SJSA1 (cell line): ENCODE measurements at places on chromosomes 7 and 10. TPM values are rescaled to one million over a fixed set of nuclear protein-coding genes. Genes with fewer than 3 reads are reported as not detected.

Gene HECW1
- total RNA-seq: 19.1 TPM in 2 replicates

Gene OSBPL3
- total RNA-seq: 11.3 and 13.6 TPM in 2 replicates

Gene TRIM50
- total RNA-seq: not detected in 2 replicates

Gene PSPH
- 38.5 and 41.0 TPM in 2 replicates for total RNA-seq

DNA sequence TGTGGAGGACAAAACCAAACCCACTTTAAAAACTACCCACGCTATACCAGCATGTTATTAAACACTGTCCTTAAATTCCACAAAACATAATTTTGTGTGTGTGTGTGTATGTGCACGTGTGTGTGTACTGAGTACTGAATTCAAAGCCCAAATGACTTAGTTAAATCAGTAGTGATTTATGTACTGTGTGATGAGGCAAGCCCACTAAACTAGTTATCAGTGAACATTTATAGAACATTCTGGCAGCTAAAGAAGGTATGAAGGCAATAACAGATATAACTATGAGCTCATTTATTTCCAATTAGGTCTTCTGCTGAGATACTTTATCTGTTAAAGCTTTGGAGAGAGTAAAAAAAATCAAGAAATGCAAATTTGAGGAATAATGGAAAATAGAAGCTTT lies 115.1 kb downstream of the CPED1 start:
- no peaks in the 10 kb centered on the region for H3K27me3 ChIP-seq
- no peak overlapping the region for H3K4me3 ChIP-seq
- no peaks in the 10 kb centered on the region for H3K4me1 ChIP-seq
- DNase-seq: no peak
- no peak overlapping the region for H3K27ac ChIP-seq
- peaks cover 15% of the 10 kb centered on the region for H3K36me3 ChIP-seq

DNA sequence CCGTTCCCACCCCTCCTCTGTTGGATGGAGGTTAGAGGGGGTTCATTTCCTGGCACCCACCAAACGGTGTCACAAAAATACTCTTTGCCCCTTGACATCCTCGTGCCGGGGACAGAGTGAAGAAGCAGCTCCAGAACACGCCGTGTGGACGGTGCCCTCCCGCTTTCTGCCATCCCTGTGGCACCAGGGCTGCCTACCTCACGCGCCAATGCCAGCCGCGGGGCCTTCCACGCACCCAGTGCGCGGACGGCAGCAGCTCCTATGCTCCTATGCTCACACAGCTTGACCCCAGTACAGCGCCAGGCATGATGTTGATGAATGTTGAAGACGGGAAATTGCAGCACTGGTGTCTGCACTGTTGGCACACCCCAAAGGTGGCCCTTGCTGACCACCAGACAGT lies 507.2 kb upstream of the FOXK1 start:
- no peak overlapping the region for H3K4me3 ChIP-seq
- DNase-seq: no peak
- H3K4me1 ChIP-seq: no peaks in the 10 kb centered on the region

DNA sequence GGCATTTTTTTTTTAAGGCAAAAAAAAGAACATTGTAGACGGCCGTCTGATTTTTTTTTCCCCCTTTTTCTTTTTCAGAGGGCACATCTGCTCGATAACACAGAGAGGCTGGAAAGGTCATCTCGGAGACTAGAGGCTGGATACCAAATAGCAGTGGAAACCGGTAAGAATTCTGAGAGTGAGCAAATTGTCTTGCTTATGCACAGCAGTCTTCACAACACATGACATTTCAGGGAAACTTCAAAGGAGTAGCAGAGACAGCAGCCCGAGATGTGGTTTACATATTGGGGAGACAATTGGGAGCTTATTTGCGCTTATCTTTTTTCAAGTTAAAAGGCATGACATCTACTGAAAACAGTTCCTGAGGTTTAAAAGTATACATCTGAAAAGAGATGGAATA lies 91.2 kb downstream of the VTI1A start:
- no peaks in the 10 kb centered on the region for H3K27me3 ChIP-seq
- DNase-seq: no peak
- H3K27ac ChIP-seq: no peak overlapping the region
- no peak overlapping the region for H3K4me3 ChIP-seq

DNA sequence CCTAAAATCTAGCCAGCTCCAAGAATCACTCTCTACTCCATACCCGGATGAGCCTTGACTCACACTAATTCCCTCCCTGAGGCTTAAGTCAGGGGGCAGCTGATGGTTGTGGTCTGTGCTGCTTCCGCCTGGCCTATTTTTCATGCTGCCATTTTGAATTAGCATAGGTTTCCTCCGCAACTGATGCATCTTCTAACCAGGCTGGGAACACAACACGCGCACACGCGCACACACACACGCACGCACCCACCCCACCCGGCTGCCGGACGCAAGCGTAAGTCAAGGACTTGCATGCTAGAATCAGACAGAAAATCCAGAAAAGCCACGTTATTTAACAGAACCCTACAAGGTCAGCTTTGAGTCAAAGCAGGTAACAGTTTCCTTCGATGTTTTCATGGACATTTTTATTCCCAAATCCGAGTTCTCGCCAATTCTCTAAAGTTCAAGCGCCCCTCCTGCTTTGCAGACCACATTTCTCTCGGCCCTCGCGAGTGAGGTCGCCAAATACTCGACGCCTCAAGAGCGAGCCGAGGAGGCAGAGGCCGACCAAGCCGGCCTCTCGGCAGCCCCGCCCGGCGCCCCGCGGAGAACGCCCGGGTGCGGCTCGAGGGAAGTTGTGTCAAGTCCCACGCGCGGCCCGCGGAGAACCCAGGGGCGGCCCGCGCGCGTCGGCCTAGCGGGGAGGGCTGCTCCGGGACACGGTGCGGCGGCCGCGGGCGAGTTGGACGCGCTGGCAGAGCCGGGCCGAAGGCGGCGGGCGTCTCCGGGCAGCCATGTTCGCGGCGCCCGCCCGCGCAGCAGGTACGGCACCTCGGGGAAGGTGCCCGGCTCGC lies 961 bp downstream of the SCRN1 start:
- H3K36me3 ChIP-seq: peaks cover 12% of the 10 kb centered on the region
- DNase-seq: no peak
- peak overlapping the region; percentile 95 for H3K4me3 ChIP-seq
- H3K27ac ChIP-seq: peak overlapping the region; percentile 92
- peaks cover 33% of the 10 kb centered on the region for H3K4me1 ChIP-seq

GRCh38 chr10:36455526-36456133 lies 669.8 kb upstream of the ANKRD30A start:
- H3K4me3 ChIP-seq: no peak overlapping the region
- H3K27ac ChIP-seq: no peak overlapping the region
- no peak for DNase-seq

DNA sequence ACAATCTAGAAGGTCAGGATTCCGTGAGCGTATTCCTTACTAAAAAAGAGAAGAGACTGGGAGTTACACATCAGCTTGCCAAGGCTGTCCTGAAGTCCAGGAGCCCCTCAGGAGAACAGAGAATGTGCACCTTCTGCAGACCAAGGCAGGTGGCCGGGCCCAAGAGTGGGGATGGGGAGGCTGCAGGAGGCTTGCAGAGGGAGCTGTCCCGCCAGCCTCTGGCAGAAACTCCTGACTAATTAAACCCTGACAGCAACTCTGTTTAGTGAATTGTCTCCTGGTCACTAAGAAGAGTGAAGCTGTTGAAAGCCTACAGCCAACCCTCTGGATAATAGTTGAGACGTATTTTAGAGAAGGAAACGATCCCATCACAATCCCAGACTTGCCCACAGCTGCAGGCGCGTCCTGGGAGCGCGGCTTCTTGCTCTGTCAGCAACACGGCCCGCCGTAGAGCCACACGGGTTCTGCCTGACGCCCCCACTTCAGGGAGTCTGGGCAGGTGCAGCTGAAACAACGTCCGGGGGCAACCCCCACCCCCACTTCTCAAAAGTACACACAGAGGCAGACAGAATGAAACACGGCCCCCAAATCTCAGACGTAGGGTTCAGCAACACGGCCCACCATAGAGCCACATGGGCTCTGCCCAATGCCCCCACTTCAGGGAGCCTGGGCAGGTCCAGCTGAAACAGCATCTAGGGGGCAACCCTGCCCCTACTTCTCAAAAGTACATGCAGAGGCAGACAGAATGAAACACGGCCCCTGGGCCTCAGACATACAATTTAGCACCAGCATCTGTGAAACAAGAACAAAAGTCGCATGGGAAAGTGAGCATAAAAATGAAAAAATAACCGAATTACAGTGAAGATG lies 45.2 kb downstream of the DIP2C start:
- no peak overlapping the region for H3K27ac ChIP-seq
- no peak for DNase-seq
- H3K4me1 ChIP-seq: peaks cover under 1% of the 10 kb centered on the region
- no peak overlapping the region for H3K4me3 ChIP-seq
- 0 out of 2 replicates have a peak, but pooled peaks cover 3% of the 10 kb centered on the region for H3K36me3 ChIP-seq

GRCh38 chr7:13042605-13043236 lies 355.3 kb downstream of the ARL4A start:
- no peaks in the 10 kb centered on the region for H3K27me3 ChIP-seq
- no peak overlapping the region; the same call in 1 of the 2 replicates for H3K27ac ChIP-seq
- no peak overlapping the region for H3K4me3 ChIP-seq
- H3K36me3 ChIP-seq: no peaks in the 10 kb centered on the region

- no peak overlapping the region for H3K27ac ChIP-seq
- no peak overlapping the region for H3K4me3 ChIP-seq
- H3K27me3 ChIP-seq: peaks cover under 1% of the 10 kb centered on the region
- peak; percentile 55 for DNase-seq
Measured at GRCh38 chr7:322111-322671, 32.2 kb downstream of the FOXL3 start.

GRCh38 chr10:70903262-70903921 lies 15.0 kb upstream of the PCBD1 start:
- peak; percentile 42 for DNase-seq
- H3K27me3 ChIP-seq: peaks cover 11% of the 10 kb centered on the region; the same call in 1 of the 2 replicates
- no peaks in the 10 kb centered on the region for H3K4me1 ChIP-seq
- no peak overlapping the region for H3K4me3 ChIP-seq

DNA sequence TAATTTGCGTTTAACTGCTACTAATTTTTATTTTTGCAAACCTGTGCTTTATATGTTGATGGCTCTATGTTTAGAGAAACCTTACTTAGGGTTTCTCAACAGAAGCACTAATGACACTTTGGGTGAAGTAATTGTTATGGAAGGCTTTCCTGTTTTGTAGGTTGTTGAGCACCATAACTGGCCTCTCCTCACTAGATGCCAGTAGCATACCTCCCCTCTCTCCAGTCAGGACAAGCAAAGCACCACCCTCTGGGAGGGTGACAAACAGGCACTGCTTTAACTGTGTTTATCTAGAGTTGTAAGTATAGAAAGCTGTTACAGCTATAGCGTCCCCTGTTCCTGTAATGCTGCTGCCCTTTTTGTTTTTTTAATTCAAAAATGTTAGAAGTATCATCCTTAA lies 60.9 kb downstream of the WAC start:
- H3K36me3 ChIP-seq: peaks cover 85% of the 10 kb centered on the region
- H3K27me3 ChIP-seq: no peaks in the 10 kb centered on the region
- DNase-seq: no peak
- H3K4me3 ChIP-seq: no peak overlapping the region

GRCh38 chr7:85289279-85289678 lies 102.4 kb upstream of the SEMA3D start:
- H3K4me3 ChIP-seq: no peak overlapping the region
- peaks cover 7% of the 10 kb centered on the region; the same call in 1 of the 2 replicates for H3K27me3 ChIP-seq
- H3K36me3 ChIP-seq: no peaks in the 10 kb centered on the region
- no peaks in the 10 kb centered on the region for H3K4me1 ChIP-seq
- no peak overlapping the region for H3K27ac ChIP-seq

DNA sequence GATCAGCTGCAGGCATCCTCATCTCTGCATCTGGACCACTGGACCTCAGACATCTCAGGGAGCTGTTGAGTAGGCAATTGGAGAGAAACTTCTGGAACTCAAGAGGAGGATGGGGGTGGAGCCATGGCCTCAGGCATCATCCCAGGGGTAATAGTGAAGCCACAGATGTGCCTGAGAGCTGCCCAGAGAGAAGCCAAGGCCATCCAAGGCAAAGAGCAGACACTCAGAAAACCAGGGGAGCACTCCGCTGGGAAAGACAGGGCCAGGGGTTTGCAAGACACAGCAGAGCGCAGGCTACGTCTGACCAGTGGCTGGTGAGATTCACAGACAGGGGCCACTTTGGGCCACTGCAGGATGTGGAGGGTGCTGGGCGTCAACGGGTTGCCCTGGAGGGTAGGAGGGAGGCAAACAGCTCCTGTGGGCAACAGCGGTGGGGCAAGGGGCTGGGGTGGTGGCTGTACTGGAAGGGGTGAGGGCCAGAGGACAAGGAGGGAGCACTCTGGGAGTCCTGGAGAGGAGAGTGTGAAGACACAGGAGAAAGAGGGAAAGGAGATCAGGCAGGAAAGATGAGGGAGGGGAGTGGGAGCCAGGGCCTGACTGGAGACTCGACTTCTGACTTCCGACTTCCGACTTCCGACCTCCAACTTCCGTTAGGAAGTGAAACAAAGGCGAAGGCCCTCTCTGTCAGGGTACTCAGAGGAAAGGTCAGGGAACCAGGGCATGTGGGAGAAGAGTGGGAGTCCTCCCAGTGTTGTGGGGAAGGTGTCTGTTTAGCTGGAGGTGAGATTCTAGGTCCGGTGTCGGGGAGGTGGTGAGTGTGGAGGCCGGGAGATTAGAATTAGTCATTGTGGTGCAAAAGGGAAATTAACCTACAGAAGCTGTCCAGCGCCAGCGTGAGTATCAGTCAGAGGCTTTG lies 69.7 kb upstream of the ANTXRL start:
- no peak for DNase-seq
- H3K27ac ChIP-seq: no peak overlapping the region
- H3K4me3 ChIP-seq: no peak overlapping the region

DNA sequence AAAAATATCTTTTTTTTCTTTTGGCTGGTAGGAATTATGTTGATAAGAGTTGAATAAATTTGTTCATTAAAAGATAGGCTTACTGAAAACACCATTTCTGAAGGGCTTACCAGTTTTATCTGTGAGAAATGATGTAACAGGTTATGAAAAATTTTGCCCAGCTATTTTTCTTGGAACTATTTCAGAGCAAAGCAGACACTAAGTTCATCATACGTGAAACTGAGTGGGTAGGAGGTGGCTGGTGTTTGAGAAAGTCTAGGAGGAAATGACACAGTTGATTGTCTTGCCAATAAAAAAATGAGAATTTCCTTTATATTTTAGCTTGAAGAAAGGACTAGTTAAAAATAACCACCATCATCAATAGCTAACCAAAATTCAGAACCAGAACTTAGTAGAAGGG lies 6.2 kb upstream of the MRC1 start:
- H3K27ac ChIP-seq: no peak overlapping the region
- H3K36me3 ChIP-seq: no peaks in the 10 kb centered on the region
- H3K4me3 ChIP-seq: no peak overlapping the region
- no peaks in the 10 kb centered on the region for H3K4me1 ChIP-seq
